ENCODE measurements at places on chromosomes 4 and X.

- DNase-seq = no peak
Measured at GRCh38 chrX:50067435-50068284, 133.1 kb downstream of the AKAP4 start.

- no peak for DNase-seq
Measured at GRCh38 chrX:129614481-129615255, 40.1 kb downstream of the APLN start.

DNA sequence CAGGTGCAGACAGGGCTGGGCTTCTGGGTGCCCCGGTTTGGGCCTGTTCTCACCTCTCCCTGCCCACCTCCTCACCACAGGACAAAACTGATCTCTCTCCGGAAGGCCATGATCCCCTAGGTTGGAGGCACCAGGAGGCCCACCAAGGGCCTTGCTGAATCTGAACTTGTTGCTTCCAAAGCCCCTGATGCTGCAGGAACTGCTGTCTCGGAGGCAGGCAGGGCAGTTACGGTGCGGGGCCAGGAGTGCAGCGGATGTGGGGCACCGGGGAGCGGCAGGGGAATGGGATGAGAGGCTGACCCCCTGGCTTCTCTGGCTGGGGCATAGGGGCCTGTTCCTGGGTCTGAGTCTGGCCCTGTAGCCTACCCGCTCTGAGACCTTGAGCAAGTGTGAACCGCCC is 100.4 kb upstream of the PSAPL1 start:
- no peak for DNase-seq

- DNase-seq = no peak
Measured at GRCh38 chr4:48189731-48190130, 55.7 kb upstream of the TXK start.

DNA sequence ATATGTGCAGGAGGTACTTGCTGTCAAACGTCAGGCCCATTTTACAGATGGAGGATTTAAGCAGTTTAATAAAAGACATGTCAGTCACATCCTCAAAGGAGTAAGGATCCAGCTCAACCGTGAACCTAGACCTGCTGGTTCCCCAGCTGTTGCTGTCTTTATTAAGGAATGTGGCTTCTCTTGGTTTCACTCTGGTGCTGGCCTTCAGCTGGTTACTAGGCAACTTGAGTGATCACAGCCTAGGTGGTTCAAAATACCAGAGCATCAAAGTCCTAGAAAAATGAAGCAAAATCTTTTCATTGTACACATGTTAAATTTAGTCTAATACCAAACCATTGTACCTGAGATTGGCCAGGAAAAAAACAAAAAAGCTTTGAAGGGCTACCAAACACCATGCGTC is 32.7 kb upstream of the GLRA2 start:
- no peak for DNase-seq

GRCh38 chrX:101079736-101080270 is 1.1 kb downstream of the TMEM35A start:
- no peak for DNase-seq

DNA sequence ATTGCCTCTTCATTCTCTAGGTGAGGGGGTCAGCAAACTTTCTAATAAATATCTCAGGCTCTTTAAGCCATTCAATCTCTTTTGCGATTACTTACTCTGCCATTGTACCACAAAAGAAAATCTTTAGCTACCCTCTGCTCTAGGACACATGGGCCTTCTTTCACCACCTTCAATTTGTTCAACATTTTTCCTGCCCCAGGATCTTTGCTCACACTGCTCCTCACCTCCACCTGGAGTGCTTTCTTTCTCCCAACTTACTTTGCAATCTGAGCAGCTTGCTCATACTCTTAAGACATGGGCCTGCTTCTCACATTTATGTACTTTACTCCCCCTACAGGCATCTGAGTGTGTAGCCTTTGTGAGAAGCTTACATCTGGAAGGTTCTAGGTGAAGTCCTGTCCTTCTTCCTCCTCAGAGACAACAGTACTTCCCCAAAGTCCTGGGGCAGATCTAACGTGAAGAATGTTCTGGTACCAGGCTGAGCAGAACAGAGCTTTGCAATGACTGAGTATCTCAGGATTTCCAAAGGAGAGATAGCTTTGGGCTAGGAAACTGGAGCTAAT is 55.0 kb upstream of the PRDM5 start:
- DNase-seq = peak; percentile 26

Data from epithelial cell of prostate (primary cell).